RWPE1 (cell line): ENCODE measurements at places on chromosomes 1 and 21.

DNA sequence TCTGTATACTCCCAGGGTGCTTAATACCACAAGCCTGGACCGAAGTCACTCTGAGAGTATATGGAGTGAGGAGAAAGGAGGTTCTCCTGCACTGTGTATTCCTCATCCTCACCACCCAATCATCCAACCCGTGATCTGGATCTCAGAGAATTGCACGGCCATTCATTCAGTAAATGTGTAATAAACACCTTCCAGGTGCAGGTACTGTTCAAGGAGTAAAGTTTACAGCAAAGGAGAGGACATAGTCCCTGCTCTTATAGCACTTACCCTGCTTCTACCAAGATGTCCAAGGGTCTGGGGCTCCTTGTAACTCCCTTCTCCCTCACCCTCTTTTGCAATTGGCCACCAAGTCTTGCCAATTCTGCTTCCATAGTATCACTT lies 139.2 kb upstream of the JUN start:
- no peak for DNase-seq

DNA sequence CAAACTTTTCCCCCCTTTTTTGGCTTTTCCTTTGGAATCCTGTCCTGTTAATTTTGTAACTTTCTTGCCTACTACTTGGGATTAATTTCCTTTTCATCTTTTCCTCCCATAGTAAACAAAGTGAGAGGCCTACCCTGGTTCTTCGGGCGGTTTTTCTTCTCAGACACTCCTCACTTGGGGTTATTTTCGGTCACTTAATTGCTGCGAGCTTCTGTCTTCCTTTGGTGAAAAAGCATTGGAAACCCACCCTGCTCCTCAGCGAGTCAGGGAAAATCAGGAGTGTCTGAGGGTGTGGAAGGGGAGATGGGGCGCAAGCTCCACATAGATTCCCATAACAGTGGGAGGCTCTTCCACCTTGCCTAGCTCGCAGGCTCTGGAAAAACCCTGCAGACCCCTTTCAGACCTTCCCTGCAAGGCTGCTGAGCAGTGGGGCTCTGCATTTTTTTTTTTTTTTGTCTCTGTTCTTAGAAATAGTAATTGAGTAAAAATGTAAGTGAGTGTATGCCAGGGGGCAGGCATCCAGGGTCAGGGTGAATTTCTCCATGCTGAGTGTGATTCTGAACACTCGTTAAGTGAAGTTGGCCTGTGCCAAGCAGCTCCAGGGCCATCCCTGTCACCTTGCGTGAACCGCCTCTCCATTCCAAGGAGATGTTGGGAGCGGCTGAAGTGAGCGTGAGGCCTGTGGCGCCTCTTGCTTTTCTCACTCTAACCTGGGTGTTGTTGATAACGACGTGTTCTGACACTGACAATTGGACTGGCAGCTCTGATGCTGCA lies 20.3 kb downstream of the TGFB2 start:
- DNase-seq: no peak

DNA sequence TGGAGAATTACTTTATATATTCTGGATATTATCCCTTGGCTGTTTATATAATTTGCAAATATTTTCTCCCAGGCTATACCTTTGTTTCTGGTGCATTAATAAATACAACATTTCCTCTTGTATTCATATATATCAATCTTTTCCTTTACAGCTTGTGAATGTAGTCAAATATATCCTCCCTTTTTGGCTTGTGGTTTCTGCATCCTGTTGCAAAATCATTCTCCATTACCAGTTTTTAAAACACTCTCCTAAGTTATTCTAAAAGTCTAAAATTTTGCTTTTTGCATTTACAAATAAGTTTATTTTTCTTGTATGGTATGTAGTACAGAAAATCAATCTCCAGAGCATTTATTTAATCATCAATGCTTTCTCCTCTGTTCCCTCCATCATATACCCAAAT lies 909.4 kb downstream of the ADGRL2 start:
- no peak for DNase-seq

DNA sequence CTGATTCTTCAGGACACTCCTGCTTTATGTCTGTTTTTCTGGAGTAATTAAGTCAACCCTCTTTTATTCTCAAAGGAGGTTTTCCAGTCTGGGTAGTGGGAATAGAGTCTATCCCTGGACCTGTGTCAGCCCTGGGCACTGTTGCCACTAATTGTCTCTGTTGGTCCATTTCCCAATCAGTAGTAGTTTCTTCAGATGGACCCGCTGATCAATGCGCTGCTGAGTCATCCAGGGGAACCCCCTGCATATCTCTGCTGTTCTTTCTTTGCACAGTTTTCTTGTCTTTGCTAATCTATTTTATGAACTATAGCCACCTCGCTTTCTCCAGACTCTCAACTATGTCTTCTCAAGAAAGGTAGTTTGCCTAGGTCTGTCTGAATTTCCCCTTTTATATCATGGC lies 82.5 kb downstream of the TNNI3K start:
- no peak for DNase-seq

- no peak for DNase-seq
These were observed 5.5 kb downstream of the C2CD2 start for GRCh38 chr21:41948078-41948895.

DNA sequence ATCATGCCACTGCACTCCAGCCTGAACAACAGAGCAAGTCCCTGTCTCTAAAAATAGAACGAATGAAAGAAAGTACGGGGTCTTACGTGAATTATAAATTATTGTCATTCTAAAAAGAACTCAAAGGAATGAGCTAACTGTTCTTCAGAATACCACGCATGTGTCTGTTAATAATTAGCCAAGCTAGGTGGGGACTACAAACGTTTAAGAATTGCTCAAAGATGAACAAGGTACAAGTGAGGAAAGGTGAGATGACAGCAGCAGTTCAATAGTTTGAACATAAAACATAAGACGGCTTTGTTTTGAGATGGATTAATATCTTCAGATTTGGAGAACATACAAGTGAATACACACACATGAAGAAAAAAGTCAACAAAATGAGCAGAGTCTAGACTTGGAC lies 79.6 kb downstream of the UBR4 start:
- no peak for DNase-seq

GRCh38 chr1:21882721-21883415 lies 54.2 kb downstream of the HSPG2 start:
- DNase-seq: no peak

GRCh38 chr1:71784241-71784640 lies 498.1 kb downstream of the NEGR1 start:
- DNase-seq: no peak

GRCh38 chr1:231107151-231107550 lies 54.7 kb upstream of the TRIM67 start:
- no peak for DNase-seq

- DNase-seq: no peak
These were observed 5.3 kb downstream of the FTCD start for GRCh38 chr21:46150073-46150472.

DNA sequence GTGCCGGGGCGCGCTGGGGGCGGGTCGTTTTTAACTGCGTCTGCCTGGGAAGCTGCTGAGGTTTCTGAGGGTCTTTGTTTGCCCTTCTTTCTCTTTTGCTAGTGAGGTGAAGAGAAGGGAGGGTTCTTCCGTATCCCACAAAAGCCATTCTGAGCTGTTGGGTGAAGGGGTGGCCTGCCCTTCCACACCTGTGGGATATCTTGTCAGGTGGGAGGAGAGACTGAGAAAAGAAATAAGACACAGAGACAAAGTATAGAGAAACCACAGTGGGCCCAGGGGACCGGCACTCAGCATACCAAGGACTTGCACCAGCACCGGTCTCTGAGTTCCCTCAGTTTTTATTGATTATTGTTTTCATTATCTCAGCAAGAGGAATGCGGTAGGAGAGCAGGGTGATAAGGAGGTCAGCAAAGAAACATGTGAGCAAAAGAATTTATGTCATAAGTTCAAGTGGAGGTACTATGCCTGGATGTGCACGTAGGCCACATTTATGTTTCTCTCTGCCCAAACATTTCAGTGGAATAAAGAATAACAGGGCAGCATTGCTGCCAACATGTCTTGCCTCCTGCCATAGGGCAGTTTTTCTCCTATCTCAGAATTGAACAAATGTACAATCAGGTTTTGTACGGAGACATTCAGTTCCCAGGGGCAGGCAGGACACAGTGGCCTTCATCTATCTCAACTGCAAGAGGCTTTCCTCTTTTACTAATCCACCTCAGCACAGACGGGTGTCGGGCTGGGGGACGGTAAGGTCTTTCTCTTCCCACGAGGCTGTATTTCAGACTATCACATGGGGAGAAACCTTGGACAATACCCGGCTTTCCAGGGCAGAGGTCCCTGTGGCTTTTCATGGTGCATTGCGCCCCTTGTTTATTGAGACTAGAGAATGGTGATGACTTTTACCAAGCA lies 972 bp downstream of the PGBD2 start:
- DNase-seq: no peak

DNA sequence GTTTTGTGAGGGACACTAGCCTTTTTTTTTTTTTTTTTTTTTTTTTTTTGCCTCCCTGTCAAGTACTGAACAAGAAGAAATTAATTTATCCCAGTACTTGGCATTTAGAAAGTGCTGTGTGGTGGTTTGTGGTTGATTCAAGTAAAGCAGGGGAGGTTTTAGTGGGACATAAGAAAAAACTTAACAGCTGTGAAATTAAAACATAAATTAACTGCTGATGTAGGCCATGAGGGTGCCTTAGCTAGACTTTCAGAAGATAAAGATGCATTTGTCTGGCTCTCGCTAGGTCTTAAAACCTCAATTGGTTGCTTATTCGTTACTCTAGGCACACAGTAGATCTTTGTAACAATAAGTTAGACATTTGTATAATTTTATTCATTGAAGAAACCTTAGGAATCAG lies 52.3 kb downstream of the SPATA46 start:
- no peak for DNase-seq

GRCh38 chr1:165647970-165648369 lies 16.9 kb downstream of the MGST3 start:
- DNase-seq: no peak

DNA sequence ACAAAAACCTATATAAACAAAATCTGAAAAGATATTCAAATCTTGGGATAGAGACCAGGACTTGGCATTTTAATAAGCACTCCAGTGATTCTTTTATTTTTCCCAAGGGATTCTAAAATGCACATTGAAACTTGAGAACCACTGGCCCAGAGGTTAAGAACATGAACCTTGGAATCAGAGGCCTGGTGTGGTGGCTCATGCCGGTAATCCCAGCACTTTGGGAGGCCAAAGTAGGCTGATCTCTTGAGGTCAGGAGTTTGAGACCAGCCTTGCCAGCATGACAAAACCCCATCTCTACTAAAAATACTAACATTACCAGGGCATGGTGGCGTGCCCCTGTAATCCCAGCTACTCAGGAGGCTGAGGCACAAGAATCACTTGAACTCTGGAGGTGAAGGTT lies 12.9 kb upstream of the CEP85 start:
- DNase-seq: no peak

GRCh38 chr1:236280438-236281197 lies 1.1 kb downstream of the ERO1B start:
- DNase-seq: no peak

GRCh38 chr1:223153177-223154119 lies 10.4 kb upstream of the TLR5 start:
- DNase-seq: no peak

DNA sequence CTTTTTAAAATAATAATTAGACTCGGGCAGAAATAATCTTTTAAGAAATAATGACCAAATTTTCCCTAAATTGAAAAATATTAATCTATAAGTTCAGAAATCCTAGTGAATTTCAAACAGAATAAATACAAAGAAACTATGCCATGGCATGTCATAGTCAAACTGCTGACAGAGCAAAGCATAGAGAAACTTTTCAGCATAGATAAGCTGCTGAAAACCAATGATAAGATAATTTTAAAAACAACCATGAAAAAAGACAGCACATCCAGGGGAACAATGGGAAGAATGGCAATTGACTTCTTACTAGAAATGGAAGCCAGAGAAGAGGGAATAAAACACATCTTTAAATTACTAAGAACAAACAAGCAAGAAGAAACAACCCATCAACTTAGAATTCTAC lies 19.8 kb downstream of the CD1D start:
- DNase-seq: no peak

GRCh38 chr1:93716941-93717368 lies 35.3 kb upstream of the BCAR3 start:
- DNase-seq: peak; percentile 30

DNA sequence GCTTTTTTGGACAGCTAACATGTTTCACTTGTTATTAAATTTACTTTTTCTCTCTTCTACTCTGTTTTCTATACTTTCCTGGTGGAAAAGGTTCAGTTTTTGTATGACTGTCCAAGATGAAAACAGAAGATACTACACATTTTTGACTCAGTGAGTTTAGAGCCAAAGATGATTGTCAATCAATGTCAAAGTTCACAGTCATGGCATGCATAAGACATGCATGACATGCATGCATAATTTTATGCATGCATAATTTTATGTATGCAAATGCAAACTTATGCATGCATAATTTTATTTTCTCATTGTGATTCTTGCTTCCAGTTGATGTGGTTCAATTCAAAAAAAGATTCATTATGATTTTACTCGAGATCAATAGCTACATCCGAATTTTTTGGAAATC lies 48.1 kb upstream of the TMPRSS15 start:
- no peak for DNase-seq

- DNase-seq: no peak
These were observed 91.8 kb downstream of the TRIM11 start for GRCh38 chr1:228314658-228315483.

DNA sequence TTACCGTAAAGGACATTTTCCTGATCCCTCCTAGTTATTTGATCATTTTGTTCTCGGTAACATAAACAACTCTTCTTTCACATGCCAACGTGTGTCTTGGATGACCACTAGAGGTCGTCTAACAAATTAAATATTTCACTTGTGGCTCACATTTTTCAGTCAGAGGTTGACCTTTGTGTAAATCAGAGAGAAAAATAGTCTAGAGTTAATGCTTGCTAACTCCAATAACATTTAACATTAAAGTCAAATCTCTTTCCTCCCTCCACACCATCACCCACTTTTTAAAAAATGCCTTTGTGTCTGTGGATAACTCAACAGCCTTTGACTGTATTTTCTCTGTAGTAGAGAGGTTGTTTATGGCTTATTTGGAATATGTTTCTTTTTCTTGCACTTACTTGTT lies 220.5 kb upstream of the B3GALT2 start:
- DNase-seq: peak; percentile 51

DNA sequence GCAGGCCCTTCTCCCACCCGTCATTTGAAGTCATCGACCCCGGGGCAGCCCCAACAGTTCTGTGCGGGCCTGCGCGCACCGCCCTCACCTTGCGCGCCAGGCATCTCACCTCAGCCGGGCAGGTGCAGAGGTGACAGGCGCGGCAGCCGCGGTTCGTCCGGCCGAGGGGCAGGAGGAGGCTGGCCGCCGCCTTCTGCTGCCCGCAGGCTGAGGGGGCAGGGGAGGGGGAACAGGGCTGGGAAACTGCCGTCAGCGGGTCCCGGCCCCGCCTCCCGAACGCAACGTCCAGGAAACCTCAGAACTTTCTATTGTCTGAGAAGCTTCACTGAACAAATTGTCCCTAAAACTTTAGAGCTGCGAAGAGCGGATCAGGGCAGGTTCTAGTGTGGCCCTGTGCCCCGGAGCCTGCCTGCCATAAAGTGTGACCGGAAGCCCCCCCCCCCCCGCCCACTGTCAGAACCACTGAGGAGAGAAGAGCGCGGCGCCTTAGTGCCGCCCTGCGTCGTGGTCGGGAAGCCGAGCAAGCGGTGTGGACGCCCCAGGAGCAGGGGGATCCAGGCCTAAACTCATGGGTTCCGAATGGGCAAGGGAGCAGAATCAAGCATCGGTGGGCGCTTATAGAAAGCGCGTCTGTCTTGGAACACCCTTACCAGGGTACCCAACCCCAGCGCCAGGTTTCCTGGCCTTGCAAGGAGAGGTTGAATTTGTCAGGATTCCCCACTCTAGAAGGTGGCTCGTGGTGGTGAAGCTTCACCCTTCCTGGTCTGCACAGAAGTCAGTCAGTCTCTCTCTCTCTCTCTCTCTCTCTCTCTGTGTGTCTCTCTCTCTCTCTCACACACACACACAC lies 13.3 kb upstream of the TBX15 start:
- DNase-seq: no peak
